Right ventricle myocardium superior (tissue), 1 donor: ENCODE measurements at places on chromosomes 1 and 21. TPM values are rescaled to one million over a fixed set of nuclear protein-coding genes. Genes with fewer than 3 reads are reported as not detected.

The CR1L gene
- total RNA-seq = not detected

The LRRN2 gene
- 1.7 TPM for total RNA-seq

The CERS2 gene
- 82.5 TPM for total RNA-seq

The LENEP gene
- not detected for total RNA-seq

DNA sequence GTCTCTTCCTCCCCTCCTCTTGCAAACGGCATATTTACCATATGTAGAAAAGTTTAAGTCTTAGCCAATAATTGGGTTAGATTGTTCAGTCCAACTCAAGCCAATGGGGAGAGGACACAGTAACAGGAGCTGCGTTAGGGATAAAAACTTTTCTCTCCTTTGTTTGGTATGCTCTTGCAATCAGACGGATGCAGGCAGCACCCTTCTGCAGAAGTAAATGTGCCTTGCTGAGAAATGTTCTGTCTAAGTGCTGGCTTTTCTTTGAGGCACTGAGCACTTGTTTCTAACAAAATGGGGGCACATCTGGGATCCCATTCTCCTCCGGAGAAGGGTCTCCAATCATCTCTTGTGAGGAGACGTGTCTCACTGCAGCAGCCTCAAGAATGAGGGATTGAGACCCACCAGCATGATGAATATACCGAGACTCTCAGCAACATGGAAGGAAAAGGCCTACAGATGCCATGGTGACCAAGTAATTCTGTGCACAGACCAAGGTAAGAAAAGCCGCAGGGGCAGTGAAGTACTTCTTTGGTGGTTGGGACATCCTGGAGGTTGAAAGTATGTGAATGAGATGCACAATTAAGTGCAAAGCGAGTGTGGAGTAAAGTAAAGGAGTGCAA is 20.7 kb upstream of the GNG4 start:
- DNase-seq = no peak

- no peak for DNase-seq
These were observed 247.6 kb downstream of the TM2D1 start for GRCh38 chr1:61477301-61477700.

DNA sequence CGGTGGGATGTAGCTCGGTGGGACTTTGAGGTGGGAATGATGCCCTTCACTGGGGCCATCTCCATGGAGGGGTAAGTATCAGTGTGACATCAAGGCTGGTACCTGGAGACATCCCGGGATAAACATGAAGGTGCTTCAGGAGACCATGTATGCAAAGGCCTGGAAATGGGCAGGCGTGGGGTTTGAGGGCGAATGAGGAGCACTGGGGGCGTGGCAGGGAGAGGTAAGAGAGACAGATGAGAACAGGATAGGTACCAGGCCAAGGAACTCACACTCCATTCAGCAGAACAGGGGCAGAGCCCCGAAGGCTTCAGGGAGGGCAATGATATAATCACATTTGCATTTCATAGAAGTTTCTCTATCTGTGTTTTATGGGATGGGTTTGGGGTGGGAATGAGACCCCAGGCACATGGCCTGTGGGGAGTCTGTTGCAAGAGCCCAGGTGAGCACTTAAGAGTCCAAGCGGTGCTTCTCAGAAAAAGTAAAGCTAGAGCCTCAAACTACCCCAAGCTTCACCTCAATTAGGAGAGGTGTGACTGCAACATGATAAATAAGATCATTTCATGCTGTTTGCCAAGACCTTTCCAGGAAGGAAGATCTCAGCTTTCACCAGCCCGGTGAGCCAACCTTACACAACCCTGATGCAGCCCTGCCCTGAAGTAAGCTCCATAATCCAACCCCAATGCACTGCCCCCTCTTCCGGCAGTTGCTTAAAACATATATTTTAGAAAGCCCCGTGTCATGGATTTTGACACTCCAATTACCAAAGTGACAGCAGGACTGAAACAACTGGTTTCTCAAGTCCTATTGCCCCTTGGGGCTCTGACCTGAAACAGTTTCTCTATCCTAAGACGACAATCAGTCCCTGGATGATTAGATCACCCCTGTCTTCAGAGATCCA is 7.4 kb downstream of the S100A9 start:
- no peak for DNase-seq

DNA sequence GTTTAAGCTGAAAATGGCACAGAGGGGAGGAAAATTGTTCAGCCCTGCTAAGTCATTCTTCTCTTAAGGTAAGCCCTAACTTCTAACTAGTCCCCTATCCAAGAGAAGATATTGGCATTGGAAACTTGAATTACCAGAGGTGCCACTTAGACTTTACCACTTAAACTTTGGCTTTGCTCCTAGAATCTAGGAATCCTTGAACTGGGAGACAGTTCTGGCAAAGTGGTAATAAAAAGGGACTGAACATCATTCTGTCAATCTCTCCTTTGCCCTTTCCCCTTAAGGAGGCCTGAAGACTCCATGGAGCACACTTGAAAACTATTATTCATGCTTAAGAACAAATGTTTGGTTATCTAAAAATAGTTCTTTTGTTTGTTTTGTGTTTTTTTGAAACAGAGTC is 8.4 kb downstream of the ATP1A4 start:
- no peak for DNase-seq

DNA sequence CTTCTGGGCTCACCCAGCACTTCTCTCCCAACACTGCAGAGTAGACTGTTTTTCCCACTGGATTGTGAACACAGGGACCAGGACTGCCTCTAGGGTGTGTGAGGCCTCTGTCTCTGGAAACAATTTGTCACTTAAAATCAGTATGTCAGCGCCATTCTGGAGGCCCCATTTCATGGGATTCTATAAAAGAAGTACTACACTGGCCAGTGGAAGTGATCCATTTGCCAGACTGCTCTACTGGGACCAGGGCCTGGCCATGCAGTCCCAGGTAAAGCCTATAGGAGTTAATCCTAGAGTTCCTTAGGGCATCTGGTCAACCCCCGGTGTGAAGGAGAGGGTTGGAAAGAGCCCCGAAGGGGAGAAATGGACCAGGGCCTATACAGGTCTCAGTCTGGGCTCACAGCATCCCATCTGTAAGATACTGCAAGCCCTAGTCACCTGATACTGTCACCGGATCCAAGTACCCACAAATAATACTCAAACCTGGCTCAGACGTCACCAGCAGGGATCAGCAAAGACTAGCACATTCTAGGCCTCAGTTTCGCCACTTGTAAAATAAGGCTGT is 245.0 kb downstream of the FOXD2 start:
- no peak for DNase-seq

DNA sequence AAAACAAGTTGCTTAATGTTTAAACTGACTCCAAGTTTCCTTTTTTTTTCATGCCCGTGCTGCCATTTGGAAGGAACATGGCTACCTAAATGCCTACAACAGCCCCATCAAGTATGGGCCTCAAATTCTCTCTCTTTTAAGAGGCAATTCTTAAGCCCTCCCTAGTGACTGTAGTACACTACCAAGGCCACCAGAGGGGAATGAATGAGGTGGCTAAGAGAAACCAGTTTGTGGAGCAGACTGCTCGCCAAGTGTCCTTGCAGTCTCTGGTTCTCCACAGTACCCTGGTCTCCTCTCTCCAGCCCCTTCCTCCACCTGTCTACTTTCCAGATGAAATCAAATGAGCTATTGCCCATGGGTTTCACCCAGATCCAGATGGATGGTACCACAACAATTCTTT is 1809.6 kb downstream of the BRINP3 start:
- DNase-seq = no peak

GRCh38 chr1:101310506-101310905 is 73.7 kb downstream of the S1PR1 start:
- no peak for DNase-seq

DNA sequence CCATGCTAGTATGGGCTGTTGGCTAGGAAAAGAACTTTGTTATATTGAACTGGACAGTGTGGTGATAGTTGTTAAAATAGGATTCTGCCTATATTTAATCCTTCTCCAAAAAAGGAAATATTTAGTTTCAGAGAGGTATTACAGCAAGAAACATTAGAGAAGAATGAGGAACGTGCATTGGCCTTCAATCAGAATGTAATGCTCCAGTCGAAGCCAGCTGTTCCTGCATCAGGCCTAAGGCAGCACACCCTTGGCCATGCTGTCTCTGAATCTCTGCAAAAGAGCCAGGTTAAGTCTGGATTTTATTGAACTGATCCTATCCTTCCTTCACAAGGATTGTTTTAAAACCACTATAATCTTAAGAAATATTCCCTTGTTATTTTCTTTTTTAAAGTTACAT is 35.3 kb upstream of the RALGPS2 start:
- no peak for DNase-seq

- DNase-seq = no peak
These were observed 6.3 kb upstream of the TNNT2 start for GRCh38 chr1:201383647-201384405.

- no peak for DNase-seq
These were observed at the start of gene WNT4 for GRCh38 chr1:22143065-22144033. TSS of gene WNT4 (minus strand) at chr1:22143097. CDS start at chr1:22142922, 175 bp downstream.
